ENCODE measurements at places on chromosomes 2 and 18. TPM values are rescaled to one million over a fixed set of nuclear protein-coding genes. Genes with fewer than 3 reads are reported as not detected.

DNA sequence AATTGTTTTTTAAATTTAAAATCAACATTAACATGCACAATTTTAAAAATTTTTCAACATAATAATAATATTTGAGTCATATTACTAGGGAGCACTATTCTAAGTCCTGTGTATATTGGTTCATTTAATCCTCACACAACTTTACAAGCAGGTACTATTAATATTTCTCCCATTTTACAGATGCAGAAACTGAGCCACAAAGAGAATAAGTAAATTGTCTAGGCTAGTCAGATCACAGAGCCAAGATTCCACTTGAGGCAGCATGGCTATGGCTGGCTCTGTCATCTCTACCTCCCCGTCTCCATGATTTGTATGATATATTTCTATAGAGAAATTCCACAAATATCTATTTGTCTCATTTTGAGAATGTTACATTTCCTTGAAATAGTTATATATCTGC is 15.1 kb downstream of the CCNT2 start:
- DNase-seq, result no peak

The CCDC148 gene
- total RNA-seq, result not detected

The DPP4 gene
- total RNA-seq, result 35.7 TPM

DNA sequence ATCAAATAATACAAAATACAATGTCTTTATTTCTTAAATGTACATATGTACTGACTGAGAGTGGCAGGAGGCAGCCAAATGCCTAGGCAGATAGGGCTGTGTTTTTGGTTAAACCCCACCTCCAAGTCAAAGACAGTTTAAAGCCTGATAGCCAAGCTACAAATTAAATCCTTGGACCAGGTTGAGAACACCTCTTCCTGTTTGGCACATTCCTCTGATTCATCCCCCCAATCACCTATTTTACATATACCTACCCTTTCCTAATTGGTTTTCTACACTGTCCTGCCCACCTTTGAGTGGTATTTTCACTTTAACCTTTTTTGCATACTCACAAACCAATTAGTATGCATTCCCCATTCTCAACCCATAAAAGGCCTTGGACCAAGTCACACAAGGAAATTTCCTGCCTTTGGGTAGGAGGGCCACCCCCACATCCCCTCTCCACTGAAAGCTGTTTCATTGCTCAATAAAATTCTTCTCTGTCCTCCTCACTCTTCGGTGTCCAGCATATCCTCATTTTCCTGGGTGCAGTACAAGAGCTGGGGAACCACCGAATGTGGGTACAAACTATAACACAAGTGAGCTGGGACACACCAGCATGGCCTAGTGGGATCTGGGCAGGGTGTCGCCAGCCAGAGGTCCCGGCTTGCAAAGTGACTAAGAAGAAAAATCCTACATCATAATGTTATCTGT is 149.1 kb downstream of the UBE2E3 start:
- DNase-seq, result no peak

GRCh38 chr18:54191352-54191751 is 33.1 kb downstream of the MBD2 start:
- no peak for DNase-seq

The EPB41L3 gene
- 21.6 TPM for total RNA-seq

DNA sequence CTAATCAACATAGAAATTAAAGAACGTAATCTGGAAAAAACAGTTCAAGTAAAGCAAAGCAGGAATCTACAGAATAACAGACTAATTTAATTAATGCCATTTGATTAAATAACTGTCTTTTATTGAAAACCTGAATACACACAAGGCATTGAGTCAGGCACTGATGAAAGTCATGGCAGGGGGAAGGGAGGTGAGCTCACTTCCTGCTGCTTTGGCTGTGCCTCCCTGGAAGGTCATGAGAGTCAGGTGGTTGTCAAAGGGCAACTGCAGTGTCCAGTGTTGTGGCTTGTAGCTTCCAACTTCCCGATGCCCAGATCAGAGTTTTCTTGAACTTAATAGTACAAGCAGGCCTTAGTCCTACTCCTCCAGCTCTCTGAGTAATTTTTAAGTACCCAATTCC is 180.9 kb downstream of the PID1 start:
- no peak for DNase-seq

The ASB18 gene
- total RNA-seq, result not detected

The APCDD1 gene
- total RNA-seq, result not detected

DNA sequence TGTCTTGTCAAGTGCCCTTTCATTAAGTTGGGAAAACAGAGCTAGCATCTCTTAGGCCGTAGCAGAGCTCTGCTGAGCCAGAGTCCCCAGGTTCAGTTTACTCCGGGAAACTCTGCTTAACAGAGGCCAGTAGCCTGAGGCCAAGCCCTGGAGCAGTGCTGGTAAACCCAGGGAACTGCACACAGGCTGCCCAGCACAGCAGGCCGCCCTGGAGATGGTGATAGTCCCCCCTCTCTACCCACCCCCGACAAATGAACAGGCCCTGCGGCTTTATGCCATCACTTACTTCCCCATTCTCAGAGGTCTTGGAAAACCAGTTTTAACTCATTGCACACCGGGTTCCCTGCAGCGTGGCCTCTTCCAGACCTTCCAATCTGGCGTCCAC is 3.5 kb downstream of the CNNM4 start:
- DNase-seq, result no peak

- DNase-seq, result no peak
Measured at GRCh38 chr2:38712871-38713270, 38.3 kb downstream of the SRSF7 start.

Measured in naive thymus-derived CD4-positive, alpha-beta T cell (primary cell).